ENCODE measurements at places on chromosomes 6 and 20.

- no peak for DNase-seq
Measured at GRCh38 chr20:57031867-57032355, 234.5 kb downstream of the BMP7 start.

GRCh38 chr6:166627875-166628801 lies 1.1 kb upstream of the RPS6KA2 start:
- DNase-seq, result no peak

GRCh38 chr20:43987531-43987930 lies 72.9 kb downstream of the TOX2 start:
- DNase-seq, result no peak

DNA sequence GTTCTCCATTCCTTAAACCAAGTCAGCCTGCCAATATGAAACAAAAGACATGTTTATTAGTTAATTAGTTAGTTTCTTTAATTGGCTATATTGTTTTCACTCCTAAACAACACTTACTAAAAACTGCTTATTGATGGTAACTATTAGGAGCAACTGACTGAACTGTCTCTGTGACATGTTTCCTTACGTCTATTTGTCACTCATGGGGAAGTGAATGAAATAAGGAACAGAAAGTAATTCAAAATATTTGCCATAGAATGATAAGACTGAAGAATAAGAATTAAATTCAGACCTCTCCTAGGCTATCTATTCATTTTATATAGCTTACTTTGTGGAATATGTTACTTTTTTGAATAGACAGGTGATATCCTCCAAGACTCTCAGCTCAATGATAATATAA lies 217.2 kb downstream of the LAMA2 start:
- DNase-seq, result no peak

DNA sequence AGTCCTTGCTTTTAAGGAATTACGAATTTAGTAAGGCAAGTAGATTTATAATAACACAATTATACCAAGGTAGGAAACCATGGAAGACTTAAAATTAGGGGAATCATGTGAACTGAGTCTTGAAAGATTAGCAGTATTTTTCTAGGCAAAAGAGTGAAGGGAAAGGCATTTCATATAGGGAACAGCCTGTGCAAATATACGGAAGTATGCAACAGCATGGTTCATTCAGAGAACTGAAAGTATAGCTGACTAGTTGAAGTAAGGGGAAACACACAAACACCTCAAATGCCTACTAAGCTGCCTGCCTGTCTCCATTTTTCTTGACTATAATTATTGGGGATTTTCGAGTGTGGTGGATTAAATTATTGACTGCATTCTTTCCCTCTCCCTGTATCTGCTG lies 39.0 kb upstream of the ECHDC1 start:
- no peak for DNase-seq

DNA sequence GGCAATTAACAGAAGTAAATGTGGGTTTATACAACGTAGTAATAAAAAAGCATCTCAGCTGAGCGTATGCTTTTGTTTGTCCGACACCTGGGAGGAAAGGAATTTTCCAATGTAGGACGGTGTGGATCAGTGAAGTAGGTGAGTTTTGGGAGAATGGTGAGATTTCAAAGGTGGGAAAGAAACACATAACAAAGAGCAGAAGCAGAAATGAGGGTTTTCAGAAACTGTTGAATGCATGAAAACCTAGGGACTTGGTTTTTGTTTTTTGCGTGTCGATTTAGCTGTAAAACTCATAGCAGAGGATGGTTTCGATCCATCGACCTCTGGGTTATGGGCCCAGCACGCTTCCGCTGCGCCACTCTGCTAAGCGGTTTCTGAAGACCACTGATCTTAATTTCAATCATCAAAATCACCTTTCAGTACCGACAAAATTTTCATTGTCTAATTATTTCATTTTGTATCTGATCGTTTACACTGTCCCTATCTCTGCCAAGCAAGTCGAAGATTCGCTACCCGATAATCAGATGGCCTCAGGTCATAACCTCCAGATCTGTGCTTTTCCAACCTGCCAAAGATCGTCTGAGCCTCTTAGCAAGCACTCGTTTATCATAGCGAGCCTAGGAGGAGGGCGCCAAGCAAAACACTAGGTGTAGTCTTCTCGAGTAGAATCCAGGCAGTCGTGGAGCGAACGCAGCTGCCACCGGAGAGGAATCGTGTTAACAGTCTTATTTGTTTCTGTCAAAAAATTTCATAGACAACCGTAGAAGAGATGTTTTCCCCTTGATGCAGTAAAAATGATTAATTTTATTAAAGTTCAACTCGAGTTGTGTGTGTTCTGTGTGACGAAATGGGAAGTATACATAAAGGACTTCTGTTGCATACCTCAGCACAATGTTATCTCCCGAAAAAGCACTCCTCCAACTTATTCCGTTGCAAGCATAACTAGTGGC lies 20.9 kb upstream of the POM121L2 start:
- DNase-seq, result no peak

GRCh38 chr20:5046656-5047339 lies 45.5 kb upstream of the SLC23A2 start:
- DNase-seq, result no peak

- no peak for DNase-seq
Measured at GRCh38 chr6:79796197-79796596, 151.2 kb downstream of the ELOVL4 start.

- DNase-seq, result no peak
Measured at GRCh38 chr6:170162775-170163404, 128.0 kb downstream of the DLL1 start.

- DNase-seq, result no peak
Measured at GRCh38 chr6:145643760-145644159, 91.6 kb downstream of the EPM2A start.

GRCh38 chr6:56684342-56685101 lies 41.8 kb upstream of the DST start:
- DNase-seq, result no peak

- no peak for DNase-seq
Measured at GRCh38 chr6:18044108-18044783, 56.8 kb upstream of the KIF13A start.

DNA sequence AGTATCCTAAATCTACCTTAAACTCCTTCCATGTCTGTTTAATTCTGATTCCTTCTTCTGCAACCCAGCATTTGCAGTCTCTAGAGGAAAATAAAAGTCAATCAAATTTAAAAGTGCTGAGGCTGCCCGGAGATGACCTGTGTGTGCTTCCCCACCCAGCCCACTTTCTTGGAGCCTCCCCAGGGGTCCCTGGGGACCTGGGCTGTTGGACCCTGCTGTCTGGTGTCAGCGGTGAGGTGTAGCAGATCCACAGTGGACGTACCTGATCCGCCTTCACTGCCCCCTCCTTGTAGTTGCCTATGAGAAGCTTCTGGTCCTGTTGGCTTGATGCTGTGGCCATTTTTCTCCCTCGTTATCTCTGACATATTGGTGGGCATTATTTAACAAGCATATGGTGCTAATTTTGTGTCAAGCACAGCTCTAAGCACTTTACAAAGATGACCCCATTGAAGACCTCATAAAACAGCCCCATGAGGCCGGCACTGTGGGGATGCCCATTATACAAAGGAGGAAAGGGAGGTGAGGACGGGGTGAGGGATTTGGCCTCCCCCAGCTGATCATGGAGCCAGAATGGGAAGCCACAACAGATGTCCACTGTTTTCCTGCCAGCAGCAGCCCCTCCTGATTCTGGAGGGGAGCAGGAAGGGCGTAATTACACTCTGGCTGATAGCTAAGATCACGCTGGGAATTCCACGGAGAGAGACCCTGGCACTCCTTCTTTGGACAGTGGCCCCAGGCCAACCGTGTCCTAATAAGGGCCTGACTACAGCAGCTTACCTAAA lies 628.2 kb downstream of the CDH26 start:
- no peak for DNase-seq

- DNase-seq, result no peak
Measured at GRCh38 chr6:96794980-96795379, 42.3 kb downstream of the GPR63 start.

DNA sequence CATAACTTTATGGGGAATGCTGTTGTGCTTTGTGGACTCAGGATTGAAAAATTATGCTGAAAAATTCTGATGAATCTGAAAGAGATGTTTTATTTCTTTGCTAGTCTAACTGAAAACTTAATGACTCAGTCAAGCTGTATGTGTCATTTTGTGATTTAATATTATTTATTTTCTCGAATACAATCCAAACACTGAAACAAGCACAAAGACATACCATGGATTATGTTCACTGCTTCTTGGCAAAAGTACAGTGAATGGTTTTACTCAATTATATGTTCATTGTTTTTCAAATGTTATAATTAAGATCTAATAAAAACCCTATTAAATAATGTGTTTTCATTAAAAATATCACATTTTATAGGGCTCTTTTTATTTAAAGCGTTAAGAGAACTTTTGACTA lies 330.6 kb upstream of the EPHA7 start:
- DNase-seq, result no peak

GRCh38 chr20:22617160-22617559 lies 32.8 kb upstream of the FOXA2 start:
- DNase-seq, result no peak

- no peak for DNase-seq
Measured at GRCh38 chr6:140718021-140718420, 1343.6 kb upstream of the CITED2 start.

- no peak for DNase-seq
Measured at GRCh38 chr6:157316871-157317814, 6.2 kb downstream of the TMEM242 start.

GRCh38 chr6:139014945-139015344 lies 13.6 kb upstream of the ABRACL start:
- DNase-seq, result no peak

- no peak for DNase-seq
Measured at GRCh38 chr6:16238057-16238962, at the start of gene GMPR. GMPR (plus strand) TSS chr6:16238587; CDS start chr6:16238694, 107 bp downstream.

GRCh38 chr20:52294106-52294628 lies 102.6 kb upstream of the ZFP64 start:
- DNase-seq, result no peak

DNA sequence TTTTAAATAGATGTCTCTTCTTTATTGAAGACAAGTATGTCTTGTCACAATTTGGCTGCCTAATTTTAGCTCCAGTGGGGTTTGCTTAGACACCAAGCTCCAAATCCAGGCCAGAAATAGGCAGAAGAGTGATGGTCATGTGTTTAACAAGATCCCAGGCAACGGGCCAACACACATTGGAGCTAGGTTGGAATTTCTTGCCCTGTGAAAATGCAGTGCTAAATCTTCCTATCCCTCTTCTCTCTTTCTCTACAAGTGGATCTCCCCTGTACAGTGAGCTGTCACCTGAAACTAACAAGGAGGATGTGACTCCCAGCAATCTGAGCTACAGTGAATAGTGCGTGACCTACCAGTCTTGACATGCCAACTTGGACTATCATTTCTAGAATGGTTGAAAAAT lies 65.3 kb upstream of the VGLL2 start:
- no peak for DNase-seq

Data from NK-92 treated with Interleukin-12 subunit alpha and Interleukin-12 subunit beta, amount 100 ng/mL, for 24 hours (cell line).